ENCODE measurements at places on chromosomes 3 and 15.

DNA sequence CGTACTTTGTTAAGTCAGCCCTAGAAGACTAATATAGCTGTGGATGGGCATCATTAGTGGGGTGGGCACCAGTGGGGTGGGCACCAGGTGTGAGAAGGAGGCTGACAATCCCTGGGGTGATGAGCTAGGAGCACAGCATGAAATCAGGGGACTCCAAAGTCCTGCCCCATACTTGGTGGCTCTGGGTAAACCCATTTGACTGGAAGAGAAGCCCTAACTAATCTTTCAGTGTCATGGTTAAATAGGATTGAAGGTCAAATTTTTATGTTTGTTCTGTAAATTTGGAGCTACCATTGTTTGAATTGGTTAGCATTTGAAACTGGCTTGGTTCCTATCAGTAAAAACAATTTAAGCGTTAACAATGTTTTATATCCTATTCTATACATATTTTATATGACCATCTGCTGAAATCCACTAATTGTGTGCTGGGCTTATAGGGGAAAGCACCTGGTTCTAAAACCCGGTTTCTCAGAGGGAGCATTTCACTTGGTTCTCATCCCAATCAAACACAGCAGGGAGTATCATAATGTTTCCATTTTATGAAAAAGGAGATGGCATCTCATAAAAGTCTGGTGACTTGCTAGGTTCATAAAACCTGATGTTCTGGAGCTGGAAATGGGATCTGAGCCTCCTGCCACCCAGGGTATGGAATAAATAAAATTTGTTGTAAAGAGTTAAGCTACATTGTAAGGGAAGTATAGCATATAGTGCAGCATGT lies 87.7 kb upstream of the HACD2 start:
- DNase-seq = no peak

- DNase-seq = no peak
Measured at GRCh38 chr3:79202471-79203143, 565.2 kb downstream of the ROBO1 start.

DNA sequence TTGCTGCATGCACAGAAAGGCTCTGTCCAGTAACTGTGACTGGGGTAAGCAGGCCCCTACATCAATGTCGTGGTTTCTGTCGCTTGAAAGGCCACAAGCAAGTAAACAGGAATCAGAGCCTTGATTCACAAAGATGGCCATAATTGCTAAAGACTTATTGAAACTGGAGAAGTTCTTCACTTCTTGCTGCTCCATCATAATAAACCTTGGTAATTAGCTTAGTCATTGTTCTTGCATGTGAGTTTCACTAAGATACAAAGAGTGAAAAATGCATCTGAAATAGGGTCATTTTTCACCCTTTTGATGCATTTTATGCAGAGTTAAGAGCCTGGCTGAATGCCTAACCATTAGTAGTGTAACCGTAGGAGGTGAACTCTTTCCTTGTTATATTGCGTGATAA lies 3.2 kb downstream of the SEMA6D start:
- DNase-seq = no peak

DNA sequence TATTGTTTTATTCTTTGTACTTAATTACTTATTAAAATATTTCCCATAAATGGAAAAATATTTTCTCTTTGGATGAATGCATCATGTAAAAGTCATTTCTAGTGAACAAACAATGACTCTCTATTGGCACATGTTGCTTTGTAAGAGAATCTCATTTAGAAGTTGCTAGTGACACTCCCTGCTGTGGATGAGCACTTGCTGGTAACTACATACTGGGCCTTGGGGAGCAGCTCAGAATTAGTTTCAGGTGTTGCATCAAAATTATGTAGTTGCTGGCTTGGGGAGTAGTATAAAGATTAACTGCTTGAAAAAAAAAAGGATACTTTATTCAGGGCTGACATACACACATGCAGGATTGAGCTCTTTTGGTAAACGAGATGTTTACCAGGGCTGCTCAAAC lies 80.3 kb upstream of the KCNAB1 start:
- no peak for DNase-seq

- peak; percentile 45 for DNase-seq
Measured at GRCh38 chr3:104596551-104596950, 770.2 kb upstream of the ALCAM start.

DNA sequence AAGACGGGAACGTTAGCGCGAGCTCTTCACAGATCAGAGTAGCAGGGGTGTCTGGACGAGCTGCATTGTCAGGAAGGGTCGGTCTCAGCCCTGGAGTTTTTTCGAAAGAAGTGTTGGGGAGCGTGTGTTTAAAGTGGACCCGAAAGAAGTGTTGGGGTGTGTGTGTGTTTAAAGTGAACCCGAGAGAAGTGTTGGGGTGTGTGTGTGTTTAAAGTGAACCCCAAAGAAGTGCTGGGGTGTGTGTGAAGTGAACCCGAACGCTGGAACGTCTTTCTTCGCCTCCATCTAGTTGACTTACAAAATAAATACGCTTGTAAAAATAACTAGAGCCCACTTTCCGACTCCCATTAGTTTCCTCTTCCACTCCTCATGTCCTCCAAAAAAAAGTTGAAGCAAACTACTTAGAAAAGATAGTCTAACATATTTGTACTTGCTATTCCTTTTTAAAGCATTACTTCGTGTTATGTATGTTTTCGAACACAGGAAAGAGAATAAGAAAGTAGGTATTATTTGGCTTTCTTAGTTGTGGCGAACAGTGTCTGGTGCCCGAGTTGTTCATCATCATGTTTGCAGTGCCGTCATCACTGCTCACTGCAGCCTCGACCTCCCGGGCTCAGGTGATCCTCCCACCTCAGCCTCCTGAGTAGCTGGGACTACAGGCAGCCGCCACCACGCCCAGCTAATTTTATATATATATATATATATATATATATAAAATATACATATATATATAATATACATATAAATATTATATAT lies 1.0 kb downstream of the LRCH3 start:
- no peak for DNase-seq

- DNase-seq = no peak
Measured at GRCh38 chr15:90716317-90716975, 700 bp upstream of the BLM start.

DNA sequence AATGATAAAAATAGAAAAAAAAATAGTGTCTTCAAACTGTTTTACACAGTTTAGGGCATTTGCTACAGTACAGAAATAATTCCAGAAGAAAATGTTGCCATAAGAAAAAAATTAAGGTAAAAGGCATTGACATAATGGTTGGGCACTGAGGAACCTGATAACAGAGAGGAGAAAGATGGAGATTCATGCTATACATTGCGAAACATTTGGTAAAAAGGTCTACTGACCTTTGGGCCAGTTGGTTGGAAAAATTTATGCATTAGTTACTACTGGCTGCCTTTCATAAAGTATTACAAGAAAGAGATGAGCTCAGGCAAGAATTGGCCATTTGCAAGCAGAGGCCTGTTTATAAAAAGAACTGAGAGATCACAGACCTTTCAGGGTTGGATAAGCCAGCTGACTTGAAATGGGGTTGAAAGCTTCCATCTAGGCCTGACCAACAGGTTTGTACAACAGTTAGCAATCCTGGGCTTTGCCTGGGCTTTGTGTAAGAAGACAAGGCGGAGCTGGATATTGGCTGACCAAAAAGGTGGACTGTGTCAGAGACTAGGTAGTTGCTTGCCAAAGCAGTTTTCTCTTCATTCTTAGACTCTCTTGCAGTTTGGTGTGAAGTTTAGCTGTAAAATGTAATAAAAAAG lies 166.6 kb upstream of the MCTP2 start:
- DNase-seq = no peak

- no peak for DNase-seq
Measured at GRCh38 chr3:71707595-71707994, 17.6 kb downstream of the EIF4E3 start.

DNA sequence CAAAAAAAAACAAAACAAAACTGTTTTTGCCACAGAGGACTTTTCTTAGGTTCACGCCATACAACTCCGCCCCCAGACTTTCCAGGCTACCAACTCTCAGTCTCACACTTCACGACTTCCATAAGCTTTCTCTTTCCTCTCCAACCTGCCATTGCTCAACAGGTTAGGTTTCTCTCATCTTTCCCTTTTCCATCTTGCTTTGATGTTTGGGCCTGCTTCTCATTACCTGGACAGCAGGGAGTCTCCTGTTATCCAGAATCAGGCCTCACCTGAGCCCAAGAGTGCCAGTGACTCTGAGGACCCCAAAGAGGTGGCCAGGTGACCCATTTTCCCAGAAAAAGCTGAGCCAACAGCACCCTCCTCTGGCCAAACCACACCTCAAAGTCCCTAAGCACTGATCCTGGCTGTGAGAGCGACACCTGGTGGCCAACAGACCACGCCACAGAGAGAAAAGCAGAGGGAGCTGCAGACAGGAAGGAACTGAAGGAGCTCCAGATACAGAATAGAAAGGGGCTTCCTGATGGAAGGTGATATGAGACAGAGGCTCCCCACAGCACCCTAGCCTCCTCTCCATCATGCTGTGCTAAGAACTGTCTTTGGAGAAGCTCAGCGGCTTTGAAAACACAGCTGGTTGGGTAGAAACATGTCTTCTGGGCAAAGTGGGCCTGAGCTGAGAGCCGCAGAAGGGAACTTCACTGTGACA lies 4.0 kb downstream of the CCDC51 start:
- peak; percentile 78 for DNase-seq

GRCh38 chr3:175749981-175750380 lies 890.8 kb downstream of the NAALADL2 start:
- no peak for DNase-seq

GRCh38 chr3:132730891-132731580 lies 8.8 kb upstream of the NPHP3 start:
- DNase-seq = no peak

DNA sequence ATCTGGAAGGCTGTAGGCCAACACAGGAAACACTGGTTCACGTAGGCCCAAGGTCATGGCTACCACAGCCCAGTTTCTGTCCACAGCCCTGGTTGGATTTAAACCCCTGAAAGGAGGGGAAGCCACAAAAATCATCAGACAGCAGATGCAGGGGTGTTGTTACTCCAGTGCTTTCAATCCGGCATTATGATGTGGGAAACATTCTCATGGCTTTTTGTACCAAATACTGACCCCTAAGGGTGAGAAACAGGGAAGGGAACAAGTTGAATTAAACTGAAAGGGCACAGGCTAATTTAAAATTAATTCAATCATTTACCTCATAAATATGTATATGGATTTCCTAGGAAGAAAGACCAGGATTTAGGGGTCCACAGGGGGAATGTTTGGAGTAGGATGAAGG lies 375.6 kb downstream of the CTNNB1 start:
- DNase-seq = no peak

GRCh38 chr15:73608475-73608874 lies 24.7 kb downstream of the NPTN start:
- DNase-seq = no peak

GRCh38 chr15:48798319-48798718 lies 12.6 kb downstream of the CEP152 start:
- no peak for DNase-seq

- DNase-seq = no peak
Measured at GRCh38 chr15:69325456-69325971, 26.8 kb downstream of the PAQR5 start.

GRCh38 chr15:49656734-49657133 lies 35.9 kb downstream of the DTWD1 start:
- DNase-seq = no peak

DNA sequence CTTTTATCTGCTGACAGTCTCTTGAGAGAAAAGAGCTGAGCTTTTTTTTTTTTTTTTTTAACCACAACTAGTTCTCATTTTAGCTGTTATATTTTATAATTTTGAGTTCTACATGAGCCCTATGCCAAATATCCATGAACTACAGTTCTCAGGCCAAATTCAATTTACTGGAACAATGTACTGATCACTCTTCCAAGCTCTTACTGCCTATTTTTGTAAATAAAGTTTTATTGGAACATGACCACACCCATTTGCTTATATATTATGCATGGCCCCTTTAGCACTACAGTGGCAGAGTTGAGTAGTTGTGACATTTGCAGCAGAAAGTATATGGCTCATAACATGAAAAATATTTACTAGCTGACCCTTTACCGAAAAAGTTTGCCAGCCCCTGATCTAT lies 129.2 kb upstream of the SKOR1 start:
- DNase-seq = no peak

DNA sequence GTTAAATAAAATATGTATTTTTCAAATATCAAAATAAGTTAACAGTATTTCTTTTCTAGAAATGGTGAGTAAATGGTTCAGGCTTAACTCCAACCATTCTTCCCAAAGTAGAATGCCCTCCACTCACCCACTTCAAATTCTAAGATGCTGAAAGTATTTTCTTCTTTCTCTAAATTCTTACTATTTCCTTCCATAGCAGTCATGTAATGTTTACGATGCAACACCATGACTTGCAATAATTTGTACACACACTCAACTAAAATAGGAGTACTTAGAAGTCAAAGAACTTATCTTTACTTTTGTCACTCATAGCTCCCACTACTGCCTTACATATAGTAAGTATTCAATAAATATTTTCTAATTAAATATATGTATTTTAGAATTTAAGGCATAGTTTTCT lies 65.0 kb downstream of the AQR start:
- DNase-seq = no peak

- DNase-seq = peak; percentile 62
Measured at GRCh38 chr3:57434041-57434440, 110.1 kb downstream of the DNAH12 start.

- no peak for DNase-seq
Measured at GRCh38 chr3:64505419-64505818, 182.4 kb downstream of the ADAMTS9 start.

GRCh38 chr3:67292356-67293121 lies 294.4 kb downstream of the KBTBD8 start:
- no peak for DNase-seq

DNA sequence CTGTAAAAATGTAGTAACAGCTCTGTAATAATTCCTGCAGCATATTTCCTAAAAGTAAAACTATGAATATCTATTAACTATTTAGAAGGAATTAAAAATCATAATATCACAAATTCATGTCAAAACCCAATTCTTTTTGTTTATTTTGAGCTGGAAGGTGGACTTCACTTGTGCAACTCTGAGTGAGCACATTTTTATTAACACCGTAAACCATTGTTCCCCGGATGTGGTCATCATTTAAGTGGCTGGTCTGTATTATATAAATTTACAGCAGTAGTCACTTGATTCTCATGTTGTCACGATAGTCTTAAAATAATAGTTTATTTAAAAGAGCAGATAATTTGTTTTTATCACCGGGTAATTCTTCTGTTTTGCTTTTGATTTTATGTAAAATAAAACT lies 43.0 kb upstream of the UTS2B start:
- no peak for DNase-seq

DNA sequence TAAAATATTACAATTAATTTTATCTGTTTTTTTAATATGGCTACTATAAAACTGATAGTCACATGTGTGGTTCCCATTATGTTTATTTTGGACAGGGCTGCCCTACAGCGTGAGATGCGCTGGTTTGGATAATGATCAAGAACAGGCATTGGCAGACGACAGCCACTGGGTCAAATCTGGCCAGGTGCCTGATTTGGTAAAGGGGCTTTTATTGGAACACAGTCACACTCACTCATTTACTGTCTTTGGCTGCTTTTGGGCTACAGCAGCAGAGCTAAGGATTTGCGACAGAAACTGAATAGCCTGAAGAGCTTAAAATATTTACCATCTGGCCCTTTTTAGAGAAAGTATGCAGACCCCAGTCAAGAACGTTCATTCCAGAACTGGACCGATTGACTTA lies 724.2 kb upstream of the CFAP20DC start:
- DNase-seq = no peak

GRCh38 chr15:57079931-57080620 lies 161.6 kb downstream of the TCF12 start:
- DNase-seq = no peak

GRCh38 chr3:111012388-111013248 lies 59.0 kb upstream of the NECTIN3 start:
- peak; percentile 39 for DNase-seq

GRCh38 chr3:14273901-14274611 lies 95.4 kb downstream of the LSM3 start:
- no peak for DNase-seq

- no peak for DNase-seq
Measured at GRCh38 chr3:22269831-22270230, 518.8 kb upstream of the ZNF385D start.
